Transverse colon (tissue), 4 donors: ENCODE measurements at places on chromosomes 1 and 21. TPM values are rescaled to one million over a fixed set of nuclear protein-coding genes. Genes with fewer than 3 reads are reported as not detected.
A peak's percentile ranks its signal among the peaks of the same experiment; 100 is the strongest.

The TENT5C gene
- 30.8 TPM for total RNA-seq

DNA sequence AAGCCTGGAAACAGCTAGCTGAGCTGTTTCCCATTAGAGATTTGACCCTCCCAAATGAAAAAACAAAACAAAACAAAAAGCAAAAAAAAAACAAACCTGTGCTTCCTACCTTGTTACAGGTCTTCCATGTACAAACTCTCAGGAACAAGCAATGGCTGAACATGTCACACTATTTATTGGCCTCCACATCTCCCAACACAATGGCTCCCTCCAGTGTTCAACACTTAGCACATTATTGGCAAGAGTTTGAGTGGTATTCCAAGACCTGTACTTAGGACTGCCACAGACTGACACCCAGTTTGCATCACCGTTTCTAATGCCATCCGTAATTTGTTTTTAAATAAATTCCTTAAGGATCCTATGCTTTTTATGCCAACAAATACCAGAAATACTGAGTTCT lies 195.0 kb upstream of the OLFM3 start:
- DNase-seq: peak; percentile 21

DNA sequence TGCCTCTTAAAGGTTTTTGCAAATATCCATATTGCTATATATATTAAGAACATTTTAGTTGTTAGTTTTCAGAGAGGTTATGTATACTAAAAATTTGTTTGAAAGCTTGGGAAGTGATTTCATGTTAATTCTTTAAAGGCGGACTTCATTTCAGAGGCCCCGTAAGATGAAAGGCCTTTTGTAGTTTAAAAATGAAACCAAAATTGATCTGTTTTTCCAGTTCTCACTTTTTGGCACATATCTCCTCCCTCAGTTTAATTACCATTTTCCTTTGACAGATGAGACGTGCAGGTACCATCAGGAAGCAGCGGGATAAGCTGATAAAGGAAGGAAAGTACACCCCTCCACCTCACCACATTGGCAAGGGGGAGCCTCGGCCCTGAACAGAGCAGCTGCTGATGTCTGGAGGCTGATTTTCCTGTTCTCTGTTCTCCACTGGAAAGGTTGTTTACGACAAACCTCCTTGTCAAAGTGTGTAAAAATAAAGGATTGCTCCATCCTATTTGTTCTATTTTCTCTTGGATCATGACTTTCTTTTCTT lies 8.0 kb downstream of the NDUFS5 start:
- no peak for DNase-seq

The LRRC71 gene
- total RNA-seq: not detected

The PROK1 gene
- not detected for total RNA-seq

DNA sequence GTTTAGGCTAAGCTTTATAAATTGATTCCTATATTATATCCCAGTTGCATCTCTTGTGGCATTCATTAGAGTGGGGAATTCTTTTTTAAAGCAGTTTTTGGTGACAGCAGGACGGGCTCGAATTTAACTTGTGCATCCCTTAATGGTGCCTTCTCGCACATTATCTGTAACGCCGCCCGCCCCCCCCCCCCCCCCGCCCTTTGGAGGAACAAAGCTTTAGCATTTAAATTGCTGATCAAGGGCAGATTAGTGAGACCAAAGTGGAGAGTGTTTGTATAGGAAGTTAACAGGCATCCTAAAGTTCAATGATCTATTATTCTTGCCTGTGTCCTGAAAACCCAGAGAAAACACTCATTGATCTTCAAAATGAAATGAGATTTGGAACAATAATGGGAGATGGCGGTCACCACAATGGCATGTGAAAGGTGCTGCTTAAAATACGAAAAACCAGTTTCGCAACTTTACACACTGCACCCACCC lies 2.2 kb downstream of the LMO4 start:
- no peak for DNase-seq

DNA sequence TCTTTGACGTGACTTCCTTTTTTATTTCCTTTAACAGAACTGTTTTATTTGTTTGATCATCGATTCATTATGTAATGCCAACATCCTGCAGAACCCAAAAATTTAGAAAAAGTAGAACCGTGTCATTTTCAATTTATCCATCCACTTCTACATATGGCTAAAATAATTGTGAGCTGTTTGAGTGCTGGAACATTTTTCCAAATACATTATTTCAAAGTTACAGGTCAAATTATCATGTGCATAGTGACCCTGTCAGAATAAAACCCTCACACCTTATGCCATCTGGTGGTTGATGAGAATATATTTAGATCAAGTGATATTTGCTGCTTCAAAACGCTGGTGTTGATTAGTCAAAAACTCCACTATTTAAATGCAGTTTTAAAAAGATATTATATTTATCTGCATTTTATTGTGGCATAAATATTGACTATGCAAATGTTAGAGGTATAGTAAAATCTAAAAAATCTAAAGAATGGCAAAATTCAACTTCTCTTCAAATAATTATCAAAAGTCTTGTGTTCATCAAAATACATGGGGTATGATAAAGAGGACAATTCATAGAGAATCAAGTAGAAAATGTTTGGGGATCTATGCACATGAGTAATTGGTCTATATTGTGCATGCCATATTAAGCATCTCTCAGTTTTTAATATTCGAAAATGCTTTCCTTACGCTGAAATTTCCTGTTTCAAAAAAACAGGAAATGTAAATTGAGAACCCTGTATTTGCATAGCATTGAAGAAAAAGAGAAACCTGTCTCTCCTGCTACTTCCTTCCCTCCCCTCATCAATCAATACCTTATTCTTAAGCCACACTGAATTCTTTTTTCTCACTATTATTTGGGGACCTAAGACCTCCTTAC lies 39.7 kb downstream of the UBE2U start:
- DNase-seq: no peak

DNA sequence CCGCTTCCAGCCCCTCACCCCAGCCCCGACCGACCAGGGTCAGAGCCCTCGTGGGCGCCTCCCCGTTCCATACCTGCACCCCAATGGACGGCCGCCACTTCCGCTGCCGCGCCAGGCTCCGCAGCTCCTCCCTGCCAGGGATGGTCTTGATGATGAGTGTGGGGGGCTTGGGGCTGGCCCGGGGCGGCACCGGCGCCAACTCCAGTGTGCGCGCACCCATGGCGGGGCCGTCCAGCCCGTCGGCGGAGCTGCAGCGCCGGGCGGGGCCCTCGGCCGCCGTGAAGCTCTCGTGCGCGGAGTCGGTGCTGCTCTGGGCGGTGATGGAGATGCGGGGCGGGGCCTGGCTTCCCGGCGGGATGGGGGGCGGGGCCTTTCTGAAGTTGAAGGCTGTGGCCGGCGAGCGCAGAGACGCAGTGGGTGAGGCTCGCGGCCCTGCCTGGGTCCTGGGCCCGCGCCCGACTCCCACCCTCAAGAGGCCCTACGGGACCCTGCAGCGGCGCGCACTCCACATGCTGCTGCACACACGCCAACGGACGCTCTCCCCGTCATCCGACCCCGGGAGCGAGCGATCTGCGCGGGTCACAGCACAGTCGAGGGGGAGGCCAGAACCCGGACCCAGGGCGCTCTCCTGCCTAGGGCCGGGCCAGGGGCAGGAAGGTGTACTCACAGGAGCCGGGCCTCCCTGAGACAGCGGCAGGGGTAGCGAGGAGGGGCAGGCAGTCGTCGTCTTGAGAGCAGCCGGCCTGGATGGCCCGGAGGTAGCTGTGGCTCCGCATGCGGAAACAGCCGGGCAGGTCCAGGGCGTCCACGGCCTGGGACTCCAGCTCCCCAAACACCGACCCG lies 26.1 kb upstream of the SMIM12 start:
- peak; percentile 55 for DNase-seq

GRCh38 chr1:109498161-109498801 lies 4.4 kb downstream of the CYB561D1 start:
- DNase-seq: no peak

DNA sequence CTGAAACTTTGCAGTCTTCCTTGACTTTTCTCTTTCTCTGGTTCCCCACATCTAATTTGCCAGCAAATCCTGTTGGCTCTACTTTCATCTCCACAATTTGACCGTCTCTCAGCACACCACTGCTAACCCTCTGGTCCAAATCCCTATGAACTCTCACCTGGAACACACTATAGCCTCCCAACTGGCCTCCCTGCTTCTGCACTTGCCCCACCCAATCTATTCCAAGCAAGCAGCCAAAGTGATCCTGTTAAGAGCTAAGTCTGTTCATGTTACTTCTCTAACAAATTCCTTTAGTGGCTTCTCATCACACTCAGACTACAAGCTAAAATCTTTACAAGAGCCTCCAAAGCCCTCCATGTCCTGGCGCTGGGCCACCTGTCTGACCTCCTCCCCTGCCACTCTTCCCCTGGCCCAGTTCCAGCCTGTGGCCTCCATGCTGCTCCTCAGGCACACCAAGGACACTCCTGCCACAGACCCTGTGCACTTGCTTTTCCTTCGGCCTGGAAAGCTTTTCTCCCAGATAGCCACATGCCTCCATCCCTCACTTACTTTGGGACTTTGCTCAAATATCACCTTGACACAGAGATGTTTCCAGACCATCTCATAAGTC lies 104.1 kb downstream of the DTL start:
- DNase-seq: no peak

DNA sequence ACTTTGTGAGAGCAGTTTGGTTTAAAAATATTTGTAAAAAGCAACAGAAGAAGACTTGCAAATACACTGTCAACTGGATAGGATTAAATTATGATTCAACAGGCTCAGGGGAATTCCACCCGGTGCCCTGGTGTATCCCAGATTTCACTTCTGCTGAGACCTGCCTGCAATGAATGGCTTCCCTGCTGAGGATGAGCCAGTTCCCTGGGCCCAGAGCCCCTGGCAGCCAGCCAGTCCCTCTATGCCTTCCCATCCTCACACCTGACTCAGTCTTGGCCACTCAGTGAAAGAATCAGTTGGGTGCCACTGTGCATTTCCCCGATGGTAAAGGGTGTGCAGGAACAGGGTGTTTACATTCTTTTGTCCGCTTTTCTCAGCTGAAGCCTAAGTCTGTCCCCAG lies 64.4 kb downstream of the KCTD3 start:
- DNase-seq: no peak

The PRDM16 gene
- 0.95 TPM for total RNA-seq

The ERO1B gene
- total RNA-seq: 4.6 TPM

The TTC39A gene
- 93.5 TPM for total RNA-seq

- DNase-seq: no peak
These were observed 1.2 kb downstream of the TRIM11 start for GRCh38 chr1:228405200-228405978.

GRCh38 chr1:39090757-39091380 lies 64.7 kb downstream of the NDUFS5 start:
- no peak for DNase-seq

DNA sequence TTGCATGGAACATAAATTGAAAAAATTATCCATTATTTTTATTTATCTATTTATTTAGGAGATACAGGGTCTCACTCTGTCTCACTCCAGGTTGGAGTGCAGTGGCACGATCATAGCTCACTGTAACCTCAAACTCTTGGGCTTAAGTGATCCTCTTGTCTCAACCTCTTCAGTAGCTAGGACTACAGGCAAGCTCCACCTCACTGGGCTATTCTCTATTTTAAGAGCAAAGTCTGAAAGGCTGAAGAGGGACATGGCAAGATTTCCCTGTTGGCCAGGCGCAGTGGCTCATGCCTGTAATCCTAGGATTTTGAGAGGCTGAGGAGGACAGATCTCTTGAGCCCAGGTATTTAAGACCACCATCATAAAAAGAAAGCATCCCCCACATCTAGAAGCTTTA lies 14.0 kb upstream of the RC3H1 start:
- DNase-seq: no peak

DNA sequence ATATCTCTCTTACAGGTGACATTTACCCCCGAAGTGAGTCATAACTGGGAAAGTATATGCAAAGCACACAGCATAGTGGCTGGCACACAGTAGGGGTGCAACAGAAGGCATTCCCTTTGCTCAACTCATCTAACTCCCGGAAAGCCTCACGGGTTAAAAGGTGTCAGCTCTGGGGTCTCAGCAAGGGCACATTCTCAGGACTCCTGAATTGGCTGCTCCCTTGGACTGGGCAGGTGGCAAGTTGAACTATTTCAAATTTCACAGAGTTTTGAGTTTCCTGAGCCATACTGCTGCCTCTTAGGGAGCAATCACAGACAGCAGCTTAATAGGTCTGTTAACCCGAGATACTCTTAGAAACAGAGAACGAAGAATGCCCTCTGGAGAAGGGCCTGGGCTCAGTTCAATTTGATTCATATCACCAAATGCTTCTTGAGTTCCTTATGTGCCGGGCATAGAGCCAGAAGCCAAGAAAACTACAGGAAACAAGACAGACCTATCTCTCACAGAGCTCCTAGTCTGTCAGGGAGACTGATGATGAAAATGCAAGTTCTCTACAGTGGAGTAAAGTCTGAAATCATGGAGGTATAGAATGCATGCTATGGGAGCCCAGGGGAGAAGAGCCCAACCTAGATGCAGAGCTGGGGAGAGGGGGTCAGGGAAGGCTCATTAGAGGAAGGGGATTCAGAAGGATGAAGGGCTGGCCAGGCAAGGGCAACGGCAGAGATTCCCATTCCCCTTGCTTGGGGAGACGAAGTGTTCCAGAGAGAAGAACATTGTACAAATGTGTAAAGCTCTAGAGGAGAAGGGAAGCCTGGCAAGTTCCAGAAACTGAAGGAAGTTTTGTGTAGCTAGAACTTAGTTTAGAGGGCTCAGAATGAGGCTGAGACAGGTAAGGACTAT lies 143.9 kb upstream of the HMGB4 start:
- DNase-seq: no peak

The KIFAP3 gene
- 29.4 TPM for total RNA-seq

The LCE1F gene
- not detected for total RNA-seq

GRCh38 chr1:63701187-63701586 lies 72.6 kb upstream of the ROR1 start:
- DNase-seq: peak; percentile 52

The ZYG11A gene
- not detected for total RNA-seq

The OR2L5 gene
- total RNA-seq: not detected

DNA sequence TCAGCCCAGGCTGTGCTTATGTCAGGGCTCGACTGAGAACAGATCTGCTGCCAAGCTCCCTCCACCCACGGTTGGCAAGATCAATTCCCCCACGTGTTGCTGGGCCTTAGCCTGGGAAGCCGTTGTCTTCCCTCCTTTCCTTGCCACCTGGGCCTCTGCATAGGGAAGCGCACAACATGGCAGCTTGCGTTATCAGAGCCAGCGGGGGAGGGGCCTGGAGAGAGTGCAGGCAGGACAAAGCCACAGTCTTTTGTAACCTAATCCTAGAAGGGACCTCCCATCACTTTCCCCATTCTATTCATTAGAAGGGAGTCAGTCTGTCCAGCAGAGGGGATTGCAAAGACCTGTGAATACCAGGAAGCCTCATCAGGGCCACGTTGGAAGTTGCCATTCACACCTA lies 17.0 kb upstream of the IGSF21 start:
- no peak for DNase-seq

The GBP7 gene
- total RNA-seq: not detected

The KRTAP12-1 gene
- total RNA-seq: not detected

GRCh38 chr1:164577291-164577690 lies 18.3 kb downstream of the PBX1 start:
- no peak for DNase-seq
